ENCODE measurements at places on chromosomes 4 and X.

GRCh38 chr4:7301846-7302630 is 109.7 kb downstream of the SORCS2 start:
- H3K36me3 ChIP-seq, result no peaks in the 10 kb centered on the region
- no peaks in the 10 kb centered on the region for H3K4me1 ChIP-seq
- DNase-seq, result no peak
- H3K4me3 ChIP-seq, result no peak overlapping the region
- H3K27ac ChIP-seq, result no peak overlapping the region
- no peaks in the 10 kb centered on the region for H3K27me3 ChIP-seq

DNA sequence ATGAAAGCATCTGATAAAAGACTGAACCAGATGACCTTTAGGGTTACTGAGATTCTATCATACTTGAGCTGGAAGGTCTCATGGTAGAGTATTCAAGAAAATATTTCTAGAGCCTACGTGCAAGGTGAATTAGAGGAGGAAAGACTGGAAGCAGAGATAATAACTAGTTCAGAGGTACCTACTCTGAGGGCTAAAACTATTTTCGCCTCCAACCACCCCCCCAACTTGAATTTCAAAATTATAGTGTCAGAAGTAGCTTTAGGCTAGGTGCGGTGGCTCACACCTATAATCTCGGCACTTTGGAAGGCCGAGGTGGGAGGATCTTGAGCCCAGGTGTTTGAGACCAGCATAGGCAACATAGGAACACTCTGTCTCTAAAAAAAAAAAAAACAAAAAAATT is 30.9 kb downstream of the NLGN3 start:
- H3K4me3 ChIP-seq, result no peak overlapping the region
- no peaks in the 10 kb centered on the region for H3K4me1 ChIP-seq
- no peaks in the 10 kb centered on the region for H3K27me3 ChIP-seq
- no peak overlapping the region for H3K27ac ChIP-seq
- DNase-seq, result no peak

GRCh38 chrX:102840871-102841705 is 96.0 kb upstream of the RAB40AL start:
- DNase-seq, result peak; percentile 6
- H3K4me3 ChIP-seq, result no peak overlapping the region
- H3K4me1 ChIP-seq, result no peaks in the 10 kb centered on the region
- no peak overlapping the region for H3K27ac ChIP-seq
- no peaks in the 10 kb centered on the region for H3K27me3 ChIP-seq

DNA sequence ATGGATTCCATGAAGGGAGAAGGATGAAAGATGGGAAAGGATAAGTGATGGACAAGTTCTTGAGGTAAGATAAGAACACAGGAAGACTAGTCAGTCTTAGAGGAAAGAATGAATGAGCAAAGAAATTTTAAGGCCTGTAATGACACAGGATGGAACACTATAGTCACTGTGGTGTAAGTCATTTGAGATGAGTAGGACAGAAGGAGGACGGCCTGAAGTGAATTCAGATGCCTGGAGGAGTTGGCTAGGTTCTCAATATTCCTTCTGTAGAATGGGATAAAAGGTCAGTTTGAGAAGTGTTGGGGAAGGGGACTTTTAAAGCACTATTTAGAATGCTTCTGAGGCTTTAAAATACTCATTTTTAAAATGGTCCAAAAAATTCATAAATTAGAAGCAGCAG is 3.9 kb downstream of the MSMO1 start:
- H3K4me3 ChIP-seq, result no peak overlapping the region
- peaks cover 30% of the 10 kb centered on the region for H3K4me1 ChIP-seq

- no peaks in the 10 kb centered on the region for H3K4me1 ChIP-seq
- H3K27me3 ChIP-seq, result no peaks in the 10 kb centered on the region
- no peak overlapping the region for H3K4me3 ChIP-seq
- no peak for DNase-seq
- no peak overlapping the region for H3K27ac ChIP-seq
Observed at GRCh38 chr4:48225368-48226141, 44.1 kb downstream of the TEC start.

DNA sequence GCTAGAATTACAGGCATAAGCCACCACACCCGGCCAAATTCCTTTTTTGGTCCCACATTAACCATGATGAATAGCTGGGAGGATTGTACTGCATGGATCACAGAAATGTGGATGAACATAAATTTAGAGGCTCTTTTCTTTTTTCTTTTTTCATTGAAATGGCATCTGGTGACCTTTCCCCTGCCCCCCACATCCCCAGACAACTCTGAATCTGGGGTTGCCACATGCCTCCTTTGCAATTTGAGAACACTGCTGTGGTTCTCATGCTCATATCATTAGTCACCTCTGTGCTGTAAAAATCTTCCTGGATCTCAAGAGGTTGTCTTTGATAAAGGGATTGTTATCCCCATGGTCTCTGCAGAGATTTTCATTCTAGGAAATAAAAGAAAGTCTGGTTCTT is 22.8 kb upstream of the FMR1NB start:
- no peak overlapping the region for H3K27ac ChIP-seq
- H3K27me3 ChIP-seq, result peaks cover 2% of the 10 kb centered on the region
- H3K4me1 ChIP-seq, result no peaks in the 10 kb centered on the region

DNA sequence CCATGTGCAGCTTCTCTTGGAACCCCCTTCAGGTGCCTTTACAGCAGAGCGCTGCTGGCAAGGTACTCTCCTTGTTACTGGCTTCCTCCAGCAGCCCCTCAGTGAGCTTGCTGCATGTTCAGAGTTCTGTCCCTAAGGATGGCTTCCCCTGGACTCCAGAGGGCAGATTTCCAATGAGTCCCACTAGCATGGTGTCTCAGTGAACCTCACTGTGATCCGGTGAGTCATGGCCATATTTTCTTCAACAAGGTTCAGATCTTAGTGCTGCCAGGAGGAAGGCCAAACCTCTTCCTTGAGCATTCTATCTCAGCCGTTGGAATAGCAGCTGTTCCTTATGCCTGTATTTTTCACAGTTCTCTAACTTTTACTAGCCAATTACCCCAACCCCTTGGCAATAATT is 98.8 kb downstream of the CASK start:
- H3K4me3 ChIP-seq, result no peak overlapping the region
- H3K27ac ChIP-seq, result no peak overlapping the region
- H3K4me1 ChIP-seq, result no peaks in the 10 kb centered on the region
- no peak for DNase-seq

DNA sequence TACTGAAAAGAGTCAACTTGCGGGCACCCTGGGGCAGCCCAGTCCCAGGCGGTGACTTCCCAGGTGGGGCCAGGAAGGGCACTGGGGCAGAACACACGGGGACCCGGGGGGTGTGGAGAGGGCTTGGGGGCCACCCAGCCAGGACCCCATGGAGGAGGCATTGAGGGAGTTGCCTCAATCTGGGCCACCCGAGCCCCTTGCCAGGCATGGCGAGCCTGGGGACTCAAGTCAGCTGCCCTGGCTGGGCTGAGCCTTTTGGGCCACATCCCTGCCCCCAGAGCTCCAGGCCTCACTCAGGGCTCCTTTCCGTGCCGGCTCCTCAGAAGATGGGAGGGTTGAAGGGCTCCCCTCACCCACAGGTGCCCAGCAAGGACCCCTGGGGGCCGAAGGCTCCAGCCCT is 6.6 kb upstream of the CPLX1 start:
- no peak overlapping the region for H3K4me3 ChIP-seq
- H3K36me3 ChIP-seq, result no peaks in the 10 kb centered on the region
- H3K27me3 ChIP-seq, result no peaks in the 10 kb centered on the region

- no peaks in the 10 kb centered on the region for H3K36me3 ChIP-seq
- H3K27me3 ChIP-seq, result no peaks in the 10 kb centered on the region
- no peak overlapping the region for H3K27ac ChIP-seq
- DNase-seq, result no peak
Observed at GRCh38 chrX:107683124-107683895, 55.0 kb downstream of the PRPS1 start.

GRCh38 chrX:115560978-115561604 is at the start of gene PLS3:
PLS3 (plus strand) TSS chrX:115561174; CDS start chrX:115610251, 49,077 bp downstream.
- peaks cover 6% of the 10 kb centered on the region for H3K27me3 ChIP-seq
- no peak within 1 kb of the TSS for H3K27ac ChIP-seq
- no peak within 1 kb of the TSS for H3K4me3 ChIP-seq

- no peak for DNase-seq
- no peaks in the 10 kb centered on the region for H3K4me1 ChIP-seq
- H3K36me3 ChIP-seq, result no peaks in the 10 kb centered on the region
- H3K27ac ChIP-seq, result no peak overlapping the region
Observed at GRCh38 chrX:40887476-40887875, 152.1 kb upstream of the MED14 start.

DNA sequence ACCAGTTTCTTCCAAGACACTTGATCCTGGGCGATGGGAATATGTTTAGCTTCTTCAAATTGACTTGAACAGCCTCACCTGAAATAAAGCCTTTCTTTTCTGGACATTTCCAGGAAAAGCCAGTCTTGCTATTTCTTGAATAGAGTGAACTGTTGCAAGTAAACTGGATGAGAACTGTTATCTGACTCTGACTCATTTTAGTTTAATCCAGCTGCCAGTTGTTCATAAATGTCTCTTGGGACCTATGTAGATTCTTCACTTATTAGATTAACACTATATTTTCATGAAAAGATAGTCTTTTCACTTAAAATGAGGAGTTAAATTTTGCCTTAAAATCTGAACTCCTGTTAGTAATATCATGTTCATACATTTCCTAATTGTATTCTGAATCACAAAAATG is 615.4 kb upstream of the GALNT7 start:
- H3K27me3 ChIP-seq, result no peaks in the 10 kb centered on the region
- no peak overlapping the region for H3K27ac ChIP-seq
- DNase-seq, result no peak
- H3K36me3 ChIP-seq, result no peaks in the 10 kb centered on the region
- H3K4me3 ChIP-seq, result no peak overlapping the region
- H3K4me1 ChIP-seq, result no peaks in the 10 kb centered on the region

DNA sequence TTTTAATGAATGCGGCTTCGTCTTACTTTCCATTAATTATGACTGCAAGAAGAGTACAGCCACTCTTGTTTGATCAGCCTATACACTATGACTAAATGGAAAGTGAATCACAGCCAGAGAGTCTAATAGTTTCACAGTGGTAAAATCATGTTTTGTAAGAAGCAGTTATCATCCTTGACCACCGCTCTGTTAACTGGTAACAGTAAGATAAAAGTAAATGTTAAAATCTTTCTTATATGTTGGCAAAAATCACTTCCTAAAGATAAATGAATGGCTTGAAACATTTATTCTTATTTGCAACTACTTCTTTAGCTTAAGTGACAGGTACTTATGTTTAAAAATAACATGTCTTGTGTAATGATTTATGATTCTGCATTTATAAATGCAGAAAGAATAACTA is 13.2 kb downstream of the GALNT7 start:
- no peak overlapping the region for H3K27ac ChIP-seq
- no peaks in the 10 kb centered on the region for H3K4me1 ChIP-seq

- H3K4me1 ChIP-seq, result no peaks in the 10 kb centered on the region
- H3K27me3 ChIP-seq, result no peaks in the 10 kb centered on the region
- H3K4me3 ChIP-seq, result no peak overlapping the region
- no peak overlapping the region for H3K27ac ChIP-seq
- no peak for DNase-seq
Observed at GRCh38 chr4:109051054-109051453, 251.4 kb downstream of the COL25A1 start.

DNA sequence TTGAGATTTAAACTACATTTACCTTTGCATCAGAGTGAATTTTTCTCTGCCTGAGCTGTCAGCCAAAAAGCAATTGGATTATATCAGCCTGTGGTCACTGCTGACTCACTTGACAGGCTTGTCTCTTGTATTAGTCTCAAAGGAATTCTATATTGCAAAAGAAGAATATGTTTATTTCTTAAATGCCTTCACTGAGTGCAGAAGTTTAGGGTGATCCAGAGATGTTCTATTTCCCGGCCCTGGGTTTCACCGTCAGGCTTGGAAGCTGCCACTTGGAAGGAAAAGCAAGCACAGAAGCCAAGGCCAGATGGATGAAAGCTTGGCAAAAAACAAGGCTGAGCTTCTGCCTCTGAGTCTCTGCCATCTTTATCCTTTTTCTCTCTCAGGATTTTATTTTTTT is 80.9 kb downstream of the FAM114A1 start:
- H3K4me3 ChIP-seq, result no peak overlapping the region
- H3K4me1 ChIP-seq, result peaks cover 9% of the 10 kb centered on the region
- peak overlapping the region; percentile 57 for H3K27ac ChIP-seq
- DNase-seq, result no peak
- no peaks in the 10 kb centered on the region for H3K36me3 ChIP-seq

DNA sequence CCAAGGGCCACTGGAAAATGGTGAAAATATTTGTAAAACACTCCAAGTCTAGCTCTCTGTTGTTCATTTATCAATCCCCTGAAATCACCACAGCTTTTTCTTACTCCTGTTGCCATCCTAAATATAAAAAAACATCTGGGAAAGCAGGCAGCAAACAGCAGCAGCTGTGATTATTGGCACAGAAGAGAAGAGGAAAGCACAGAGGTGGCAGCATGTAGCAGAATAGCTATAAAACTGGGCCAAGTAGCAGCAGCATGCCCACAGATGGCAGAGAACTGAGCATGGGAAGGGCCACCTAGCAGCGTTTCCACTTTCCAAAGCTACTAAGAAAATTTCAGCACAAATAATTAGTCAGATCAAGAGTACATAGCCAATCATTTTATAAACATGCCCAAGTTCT is 307.2 kb downstream of the SLC7A11 start:
- H3K4me1 ChIP-seq, result no peaks in the 10 kb centered on the region
- no peak overlapping the region for H3K27ac ChIP-seq
- no peak overlapping the region for H3K4me3 ChIP-seq
- H3K27me3 ChIP-seq, result no peaks in the 10 kb centered on the region
- DNase-seq, result no peak
- H3K36me3 ChIP-seq, result no peaks in the 10 kb centered on the region

DNA sequence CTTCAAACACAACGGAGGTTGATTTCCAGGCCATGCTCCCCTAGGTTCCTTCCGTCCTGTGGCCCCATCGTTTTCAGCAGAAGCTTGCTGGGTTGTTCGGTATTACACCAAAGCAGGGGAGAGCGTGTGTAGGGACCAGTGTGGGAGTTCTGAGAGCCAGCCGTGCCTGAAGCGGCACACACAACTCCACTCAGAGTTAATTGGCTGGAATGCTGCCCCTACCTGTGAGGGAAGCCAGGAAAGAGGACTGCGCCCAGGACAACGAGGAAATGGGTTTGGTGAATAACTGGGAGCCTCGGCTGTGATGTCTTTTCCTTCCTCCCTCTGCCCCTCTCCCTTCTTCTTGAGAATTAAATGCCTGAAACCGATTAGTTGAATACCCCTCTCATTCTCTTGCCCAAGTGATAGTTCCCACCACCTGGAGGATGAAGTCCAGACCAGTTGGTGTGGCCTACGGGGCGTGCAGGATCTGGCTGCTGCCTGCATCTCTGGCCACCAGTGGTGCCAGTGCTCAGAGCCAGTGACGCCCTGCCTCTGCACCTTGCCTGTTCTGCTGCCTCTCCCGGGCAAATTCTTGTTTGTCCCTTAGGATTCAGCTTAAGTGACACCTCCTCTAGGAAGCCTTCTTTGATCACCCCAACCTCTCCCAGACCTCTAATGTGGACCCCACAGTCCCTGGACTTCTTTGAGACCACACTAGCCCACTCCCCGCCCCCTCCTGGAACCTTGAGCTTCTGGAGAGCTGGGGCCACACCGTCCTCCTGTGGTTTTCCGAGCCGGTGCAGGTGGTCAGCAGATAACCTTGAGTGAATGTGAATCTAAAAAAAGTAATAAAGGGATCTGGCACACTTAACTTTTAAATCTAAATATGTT is 33.6 kb downstream of the TBC1D14 start:
- H3K4me3 ChIP-seq, result peak overlapping the region; percentile 84
- peaks cover 85% of the 10 kb centered on the region for H3K4me1 ChIP-seq
- DNase-seq, result no peak
- H3K27ac ChIP-seq, result peak overlapping the region; percentile 73
